Hematopoietic multipotent progenitor cell treated with erythropoietin and hydrocortisone succinate and interleukin-3 and kit ligand, for 8 days (in vitro differentiated cells): ENCODE measurements at places on chromosomes 2 and 18.

- DNase-seq: no peak
Measured at GRCh38 chr2:211816754-211817153, 721.8 kb downstream of the ERBB4 start.

- no peak for DNase-seq
Measured at GRCh38 chr18:3251249-3251962, 3.8 kb downstream of the MYL12A start.

DNA sequence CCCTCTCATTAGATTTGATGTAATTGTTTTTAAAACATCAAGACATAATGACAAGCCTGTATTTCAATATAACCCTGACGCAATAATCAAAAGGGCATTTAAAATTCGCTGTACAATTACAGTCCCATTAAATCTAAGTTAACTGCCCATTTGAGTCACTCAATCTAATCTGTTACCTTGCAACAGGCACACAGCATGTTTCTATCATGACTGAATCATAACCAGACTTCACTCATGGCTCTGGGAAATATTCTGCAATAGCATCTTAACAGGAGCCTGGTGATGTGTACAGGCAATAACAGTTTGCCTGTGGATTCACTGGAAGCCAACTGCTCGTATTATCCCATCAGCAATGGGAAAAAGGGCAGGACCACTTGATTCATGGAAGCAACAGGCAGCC lies 142.3 kb upstream of the NCKAP5 start:
- DNase-seq: no peak

GRCh38 chr18:45856531-45856930 lies 31.1 kb downstream of the SIGLEC15 start:
- no peak for DNase-seq

DNA sequence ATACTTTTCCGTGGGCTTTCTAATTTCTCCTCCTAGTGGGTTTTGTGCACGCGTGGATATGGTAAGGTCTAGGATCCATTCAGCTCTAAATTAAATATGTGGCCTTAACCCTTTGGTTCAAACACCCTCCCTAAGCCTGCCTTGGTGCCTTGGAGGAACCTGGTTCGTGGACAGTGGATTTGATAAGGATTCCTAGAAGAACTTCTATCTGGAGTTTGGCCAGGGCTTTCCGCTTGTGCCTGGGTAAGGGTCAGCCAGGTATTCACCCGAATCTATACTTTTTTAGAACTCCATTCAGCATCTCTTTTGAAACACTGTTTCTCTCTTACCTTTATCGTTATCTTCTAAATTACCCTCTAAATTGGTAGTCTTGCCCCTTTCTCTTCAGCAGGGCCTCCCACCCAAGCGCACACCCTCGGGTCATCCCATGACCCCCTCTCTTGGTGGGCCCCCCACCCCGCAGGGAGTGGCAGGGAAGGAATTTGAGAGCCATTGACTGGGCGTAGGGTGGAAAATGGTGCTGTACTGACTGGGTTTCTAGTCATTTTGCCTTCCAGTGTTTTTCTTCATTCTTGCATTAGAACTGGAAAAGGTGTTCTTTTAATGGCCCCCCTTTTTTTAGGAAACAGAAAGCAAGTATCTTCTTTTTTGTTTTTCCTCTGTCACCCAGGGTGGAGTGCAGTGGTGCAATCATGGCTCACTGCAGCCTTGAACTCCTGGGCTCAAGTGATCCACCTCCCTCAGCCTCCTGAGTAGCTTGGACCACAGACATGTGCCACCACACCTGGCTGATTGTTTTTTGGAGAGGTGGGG lies 1.8 kb downstream of the SOCS6 start:
- no peak for DNase-seq

- no peak for DNase-seq
Measured at GRCh38 chr18:4264347-4264791, 190.7 kb downstream of the DLGAP1 start.
